Endothelial cell of umbilical vein (primary cell): ENCODE measurements at places on chromosomes 2 and 18. TPM values are rescaled to one million over a fixed set of nuclear protein-coding genes. Genes with fewer than 3 reads are reported as not detected.

DNA sequence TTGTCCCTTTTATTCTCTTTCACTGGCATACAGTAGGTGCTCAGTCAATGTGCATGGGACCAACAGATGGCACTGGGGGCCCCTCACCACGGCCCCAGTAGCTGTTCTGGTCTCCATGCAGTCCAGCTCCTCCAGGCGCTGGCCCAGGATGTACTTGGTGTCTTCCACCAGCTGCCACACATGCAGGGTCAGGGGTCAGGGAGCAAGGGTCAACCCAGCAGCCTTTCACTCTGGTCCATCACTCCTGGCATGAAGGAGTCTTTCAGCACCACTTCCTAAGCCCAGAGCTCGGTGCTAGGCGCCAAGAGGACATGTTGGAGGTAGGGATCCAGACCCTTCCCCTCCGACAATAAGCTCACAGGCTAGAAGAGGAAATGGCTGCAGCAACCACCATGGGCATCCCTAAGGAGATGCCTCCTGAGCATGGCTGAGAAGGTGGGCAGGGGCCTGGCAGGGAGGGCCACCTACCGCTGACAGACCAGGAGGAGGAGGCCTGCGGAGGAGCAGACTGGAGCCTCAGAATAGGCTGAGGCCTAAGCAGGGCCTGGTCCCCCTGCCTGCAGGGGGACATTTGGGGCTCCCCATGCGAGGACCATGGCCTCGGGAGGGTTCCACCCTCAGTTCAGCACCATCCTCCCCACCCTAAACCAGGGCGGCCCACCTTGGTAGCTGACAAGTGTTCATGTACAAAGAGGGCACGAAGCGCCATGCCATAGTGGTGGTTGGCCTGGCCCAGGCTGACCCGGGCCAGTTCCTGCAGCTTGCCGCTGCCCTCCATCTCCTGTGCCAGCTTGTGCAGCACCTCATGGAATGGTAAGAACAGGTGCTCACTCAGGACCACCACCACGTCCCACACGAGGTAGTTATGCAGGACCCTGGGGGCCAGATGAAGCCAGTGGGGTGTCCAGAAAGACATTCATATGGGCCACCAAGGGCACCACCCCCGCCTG, 10.2 kb downstream of the ALPG start:
- no peak overlapping the region for H3K4me3 ChIP-seq
- no peak overlapping the region for H3K27ac ChIP-seq
- DNase-seq: no peak

GRCh38 chr2:113112441-113112840, 15.0 kb upstream of the IL1RN start:
- no peaks in the 10 kb centered on the region for H3K27me3 ChIP-seq
- no peaks in the 10 kb centered on the region for H3K4me1 ChIP-seq
- H3K27ac ChIP-seq: no peak overlapping the region
- H3K36me3 ChIP-seq: no peaks in the 10 kb centered on the region
- no peak for DNase-seq

DNA sequence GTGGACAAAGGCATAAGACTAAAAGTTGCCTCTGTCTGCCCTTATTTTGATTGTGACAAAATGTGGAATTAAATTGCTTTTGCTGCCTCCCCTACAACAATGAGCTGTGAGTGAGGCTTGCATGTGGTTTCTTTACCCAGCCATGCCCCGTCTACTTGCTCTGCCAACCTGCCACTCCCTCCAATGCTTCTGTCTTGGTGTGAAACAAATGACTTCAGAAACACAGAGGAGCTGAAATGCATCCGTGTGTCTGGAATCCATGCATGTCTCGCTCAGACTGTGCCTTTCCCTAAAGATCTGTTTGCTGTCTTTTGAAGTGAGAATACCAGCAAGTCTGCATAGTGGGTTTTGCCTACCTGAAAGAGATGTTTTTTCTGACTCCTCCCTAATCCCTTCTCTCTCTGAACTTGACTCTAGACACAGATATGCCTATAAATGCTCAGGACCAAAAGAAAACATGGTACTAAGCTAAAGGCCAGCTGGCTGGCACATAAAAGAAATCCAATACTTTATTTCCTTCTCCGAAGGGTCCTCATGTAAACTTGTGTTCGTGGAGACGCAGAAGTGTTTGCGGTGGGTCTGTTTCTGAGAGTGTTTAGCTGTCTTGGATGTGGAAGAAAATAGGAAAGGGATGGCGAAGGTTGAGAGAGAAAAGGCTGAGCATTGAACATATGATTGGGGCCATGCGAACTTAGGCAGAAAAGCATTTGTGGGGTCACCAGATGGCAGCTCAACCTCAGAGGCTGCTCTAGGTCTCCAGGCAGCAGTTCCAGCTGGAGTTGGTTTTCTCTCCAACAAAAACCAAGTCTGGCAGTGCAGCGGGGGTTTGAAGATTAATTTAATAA, 120.5 kb downstream of the CCBE1 start:
- no peaks in the 10 kb centered on the region for H3K4me1 ChIP-seq
- H3K27ac ChIP-seq: no peak overlapping the region
- no peaks in the 10 kb centered on the region for H3K36me3 ChIP-seq
- no peak overlapping the region for H3K4me3 ChIP-seq

DNA sequence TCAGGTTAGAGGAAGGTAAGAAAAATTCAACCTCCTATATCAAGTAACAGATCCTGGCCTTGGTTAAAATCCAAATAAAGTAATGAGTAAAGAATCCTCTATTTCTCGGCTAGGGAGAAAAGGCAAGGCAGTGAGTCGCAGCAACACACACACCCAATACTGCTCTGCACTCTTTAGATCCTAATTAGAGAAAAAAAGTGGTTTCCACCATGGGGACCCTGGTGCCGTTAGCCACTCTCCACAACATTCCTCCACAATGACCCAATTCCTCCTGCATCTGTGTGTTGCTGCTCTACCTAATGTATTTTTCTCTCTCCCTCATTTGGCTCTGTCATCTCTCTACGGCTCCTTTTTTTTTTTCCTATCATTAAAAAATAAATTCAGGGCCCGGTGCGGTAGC, 462.7 kb downstream of the METTL4 start:
- no peaks in the 10 kb centered on the region for H3K4me1 ChIP-seq
- peaks cover 4% of the 10 kb centered on the region for H3K27me3 ChIP-seq
- no peaks in the 10 kb centered on the region for H3K36me3 ChIP-seq
- H3K4me3 ChIP-seq: no peak overlapping the region
- DNase-seq: no peak

DNA sequence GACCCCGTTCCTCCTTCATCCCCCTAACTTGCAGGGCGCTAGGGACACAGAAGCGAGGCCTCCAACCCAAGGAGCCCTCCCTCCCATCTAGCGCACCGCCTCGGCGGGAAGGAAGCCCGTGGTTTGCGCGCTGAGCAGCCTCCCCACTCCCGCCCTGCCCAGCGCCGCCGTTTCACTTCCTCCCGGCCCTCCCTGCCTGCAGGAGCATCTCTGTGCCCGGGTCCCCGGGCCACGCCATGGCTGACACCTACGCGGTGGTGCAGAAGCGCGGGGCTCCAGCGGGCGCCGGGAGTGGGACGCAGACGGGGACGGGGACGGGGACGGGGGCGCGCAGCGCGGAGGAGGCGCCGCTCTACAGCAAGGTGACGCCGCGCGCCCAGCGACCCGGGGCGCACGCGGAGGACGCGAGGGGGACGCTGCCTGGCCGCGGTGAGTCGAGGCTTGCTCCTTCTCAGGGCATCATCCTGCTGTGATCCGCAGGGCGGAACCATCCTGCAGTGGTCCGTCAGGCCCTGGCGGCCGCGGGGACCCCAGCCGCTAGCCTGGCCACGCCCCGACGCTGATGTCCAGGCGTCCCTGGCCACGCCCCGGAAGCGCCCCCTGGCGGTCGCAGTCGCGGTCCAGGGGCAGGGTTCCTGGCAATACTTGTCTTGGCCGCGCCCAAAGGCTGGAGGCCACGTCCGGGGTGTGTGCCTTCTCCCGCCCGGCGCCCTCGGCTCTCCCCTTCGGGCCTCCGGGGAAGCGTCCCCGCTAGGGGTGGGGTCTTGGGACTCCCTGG, 16.4 kb downstream of the PTPN18 start:
- H3K4me3 ChIP-seq: peak overlapping the region; percentile 79
- H3K27me3 ChIP-seq: no peaks in the 10 kb centered on the region
- DNase-seq: peak; percentile 54
- H3K27ac ChIP-seq: peak overlapping the region; percentile 76
- H3K36me3 ChIP-seq: no peaks in the 10 kb centered on the region
- H3K4me1 ChIP-seq: peaks cover 14% of the 10 kb centered on the region

DNA sequence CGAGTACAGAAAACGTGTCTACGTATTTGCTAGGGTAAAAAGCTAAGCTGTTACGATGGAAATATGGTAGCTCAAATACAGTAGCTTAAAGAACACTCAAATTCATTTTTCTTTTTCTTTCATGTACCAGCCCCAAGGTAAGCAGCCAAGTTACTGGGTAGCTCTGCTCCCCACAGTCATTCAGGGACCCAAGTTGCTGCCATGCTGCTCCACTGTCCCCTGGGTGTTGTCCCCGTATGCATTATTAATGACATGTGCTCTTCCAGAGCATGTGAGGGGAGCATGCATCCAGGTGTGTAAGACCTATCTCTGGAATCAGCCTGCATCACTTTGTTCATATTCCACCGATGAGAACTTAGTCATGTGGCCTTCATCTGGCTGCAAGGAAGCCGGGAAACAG, 105.1 kb upstream of the SP3 start:
- no peaks in the 10 kb centered on the region for H3K4me1 ChIP-seq
- no peaks in the 10 kb centered on the region for H3K27me3 ChIP-seq
- H3K36me3 ChIP-seq: no peaks in the 10 kb centered on the region
- no peak overlapping the region for H3K27ac ChIP-seq
- DNase-seq: no peak

- peaks cover 13% of the 10 kb centered on the region for H3K4me1 ChIP-seq
- H3K27ac ChIP-seq: no peak overlapping the region
- no peak overlapping the region for H3K4me3 ChIP-seq
- no peaks in the 10 kb centered on the region for H3K36me3 ChIP-seq
- no peaks in the 10 kb centered on the region for H3K27me3 ChIP-seq
- no peak for DNase-seq
These were observed 356.3 kb downstream of the PARD3B start for GRCh38 chr2:204901591-204901990.

DNA sequence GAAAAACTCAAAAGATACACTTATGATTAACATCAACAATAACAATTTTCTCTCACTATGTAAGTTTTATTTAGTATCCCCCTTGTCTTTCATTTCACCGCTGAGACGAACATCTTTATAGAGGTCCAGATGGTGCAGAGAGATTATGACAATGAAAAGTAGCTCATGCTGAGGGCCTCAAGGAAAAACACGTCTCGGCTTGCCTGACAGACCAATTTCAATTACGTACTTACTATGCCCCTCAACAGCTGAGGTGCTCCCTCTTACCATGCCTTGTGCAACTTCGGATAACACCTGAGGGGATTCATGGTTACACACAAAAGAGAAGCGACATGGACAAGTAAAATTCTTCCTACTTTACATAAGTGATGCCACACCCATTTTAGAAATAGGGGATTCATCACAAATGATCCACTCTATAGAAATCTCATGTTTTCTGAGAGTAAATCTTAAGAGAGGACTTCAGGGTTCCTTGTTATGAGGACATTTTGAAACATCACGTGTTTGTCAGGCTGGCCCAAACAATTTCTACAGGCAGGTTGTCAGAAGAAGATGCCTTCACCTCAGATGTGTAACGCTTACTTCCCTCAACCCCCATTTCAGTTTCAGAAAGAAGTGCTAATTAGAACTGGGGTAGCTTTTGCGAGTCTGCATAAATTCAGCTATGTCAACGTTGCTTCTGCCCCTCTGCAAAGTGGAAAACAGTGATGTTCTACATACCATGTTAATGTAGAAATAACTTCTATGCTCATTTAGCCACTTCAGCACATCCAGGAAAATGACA, 191.4 kb downstream of the NRXN1 start:
- no peaks in the 10 kb centered on the region for H3K4me1 ChIP-seq
- H3K36me3 ChIP-seq: no peaks in the 10 kb centered on the region
- H3K27me3 ChIP-seq: no peaks in the 10 kb centered on the region
- H3K4me3 ChIP-seq: no peak overlapping the region
- no peak overlapping the region for H3K27ac ChIP-seq

DNA sequence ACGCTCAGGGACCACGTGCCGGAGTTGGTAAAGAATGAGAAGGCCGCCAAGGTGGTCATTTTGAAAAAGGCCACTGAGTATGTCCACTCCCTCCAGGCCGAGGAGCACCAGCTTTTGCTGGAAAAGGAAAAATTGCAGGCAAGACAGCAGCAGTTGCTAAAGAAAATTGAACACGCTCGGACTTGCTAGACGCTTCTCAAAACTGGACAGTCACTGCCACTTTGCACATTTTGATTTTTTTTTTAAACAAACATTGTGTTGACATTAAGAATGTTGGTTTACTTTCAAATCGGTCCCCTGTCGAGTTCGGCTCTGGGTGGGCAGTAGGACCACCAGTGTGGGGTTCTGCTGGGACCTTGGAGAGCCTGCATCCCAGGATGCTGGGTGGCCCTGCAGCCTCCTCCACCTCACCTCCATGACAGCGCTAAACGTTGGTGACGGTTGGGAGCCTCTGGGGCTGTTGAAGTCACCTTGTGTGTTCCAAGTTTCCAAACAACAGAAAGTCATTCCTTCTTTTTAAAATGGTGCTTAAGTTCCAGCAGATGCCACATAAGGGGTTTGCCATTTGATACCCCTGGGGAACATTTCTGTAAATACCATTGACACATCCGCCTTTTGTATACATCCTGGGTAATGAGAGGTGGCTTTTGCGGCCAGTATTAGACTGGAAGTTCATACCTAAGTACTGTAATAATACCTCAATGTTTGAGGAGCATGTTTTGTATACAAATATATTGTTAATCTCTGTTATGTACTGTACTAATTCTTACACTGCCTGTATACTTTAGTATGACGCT, 5.8 kb downstream of the MYCN start:
- no peak overlapping the region for H3K27ac ChIP-seq
- peaks cover 32% of the 10 kb centered on the region for H3K27me3 ChIP-seq
- no peaks in the 10 kb centered on the region for H3K36me3 ChIP-seq
- H3K4me3 ChIP-seq: no peak overlapping the region
- DNase-seq: no peak

- no peak overlapping the region for H3K4me3 ChIP-seq
- no peaks in the 10 kb centered on the region for H3K36me3 ChIP-seq
- no peaks in the 10 kb centered on the region for H3K27me3 ChIP-seq
These were observed 9.9 kb upstream of the AOX1 start for GRCh38 chr2:200575957-200576356.

- H3K27me3 ChIP-seq: no peaks in the 10 kb centered on the region
- H3K4me1 ChIP-seq: no peaks in the 10 kb centered on the region
- no peak for DNase-seq
- H3K36me3 ChIP-seq: no peaks in the 10 kb centered on the region
These were observed 323.9 kb upstream of the ID2 start for GRCh38 chr2:8357738-8358518.

The LDLRAD4 gene
- 6.5 and 7.2 TPM in 2 replicates for total RNA-seq

The ZNF396 gene
- 0.44 and 0.72 TPM in 2 replicates for total RNA-seq

The AQP12A gene
- not detected in 2 replicates for total RNA-seq
